Fibroblast of the conjunctiva (primary cell): ENCODE measurements at places on chromosomes 5 and 9.

- DNase-seq = no peak
Observed at GRCh38 chr5:148829248-148829594, 2.8 kb downstream of the ADRB2 start.

- DNase-seq = no peak
Observed at GRCh38 chr9:69584759-69585158, 87.4 kb downstream of the APBA1 start.

DNA sequence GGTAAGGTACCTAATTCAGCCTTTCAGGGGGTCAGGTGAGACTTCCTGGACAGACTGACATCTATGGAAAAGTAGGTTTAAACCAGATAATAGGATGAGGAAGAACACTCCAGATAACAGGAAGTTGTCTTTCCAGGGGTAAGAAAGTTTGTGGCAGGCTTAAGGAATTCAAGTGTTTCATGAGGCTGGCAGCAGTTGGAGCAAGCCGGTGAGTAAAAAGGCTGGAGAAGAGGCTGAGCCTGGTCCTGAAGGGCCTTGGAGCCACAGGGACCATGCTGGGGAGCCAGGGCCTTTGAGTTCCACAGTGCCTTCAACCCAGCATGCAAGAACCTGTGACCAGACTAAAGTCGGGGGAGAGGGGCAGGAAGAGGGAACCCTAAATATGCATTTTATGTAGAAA lies 353.4 kb downstream of the SPOCK1 start:
- no peak for DNase-seq

DNA sequence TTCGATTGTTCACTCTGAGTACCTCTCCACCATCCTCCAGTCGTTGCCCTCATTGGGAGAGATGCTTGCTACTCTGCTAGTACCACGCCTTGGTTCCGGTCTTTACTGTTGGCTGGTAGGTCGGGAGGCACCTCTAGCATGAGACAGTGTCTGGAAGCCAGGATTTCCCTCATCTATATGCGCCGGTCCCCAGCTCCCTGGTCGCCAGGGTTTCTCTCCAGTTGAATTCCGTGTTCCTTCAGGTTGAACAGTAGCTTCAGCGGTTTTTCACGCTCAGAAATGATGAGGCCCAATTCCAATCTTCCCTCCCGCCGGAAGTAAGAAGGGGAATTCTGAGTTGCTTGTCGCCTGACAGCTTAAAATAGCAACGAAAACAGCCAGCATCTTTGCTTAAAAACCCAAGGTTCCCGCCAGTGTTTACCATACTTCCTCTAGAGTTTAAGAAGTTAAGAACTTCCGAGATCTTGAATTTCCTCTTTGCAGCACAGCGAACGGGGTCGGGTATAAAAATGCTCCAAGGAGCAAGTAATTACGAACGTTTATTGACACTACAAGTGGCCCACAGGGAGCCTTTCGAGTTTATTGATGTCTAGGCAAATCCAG lies 1.3 kb upstream of the ST8SIA4 start:
- DNase-seq = no peak

- DNase-seq = no peak
Observed at GRCh38 chr5:57595523-57595991, 112.9 kb upstream of the ACTBL2 start.

GRCh38 chr9:21473236-21473635 lies 8.9 kb downstream of the IFNE start:
- DNase-seq = no peak

- DNase-seq = no peak
Observed at GRCh38 chr9:130791303-130791894, 43.7 kb upstream of the ABL1 start.

DNA sequence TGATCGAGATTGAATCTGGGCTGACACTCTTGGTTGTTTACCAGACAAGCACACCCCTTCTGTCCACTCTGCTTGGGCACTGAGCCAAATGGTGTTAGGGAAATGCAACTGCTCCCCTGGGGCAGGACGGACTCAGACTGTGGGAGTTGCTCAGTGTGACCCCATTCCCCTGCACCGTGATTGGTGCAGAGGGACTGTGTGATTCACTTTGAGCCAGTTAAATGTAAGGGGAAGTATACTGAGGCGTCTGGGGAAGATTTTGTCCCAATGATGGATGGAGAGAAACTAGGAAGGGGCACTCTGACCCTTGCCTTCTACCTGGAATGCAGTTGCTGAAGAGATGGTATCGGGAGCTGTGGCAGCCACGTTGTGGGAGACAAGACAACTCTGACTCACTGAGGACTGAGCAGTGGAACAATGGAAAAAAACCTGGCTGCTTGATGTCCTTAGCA lies 196.0 kb upstream of the ANKRD55 start:
- no peak for DNase-seq

GRCh38 chr9:91378695-91379127 lies 17.0 kb upstream of the AUH start:
- peak; percentile 26 for DNase-seq

DNA sequence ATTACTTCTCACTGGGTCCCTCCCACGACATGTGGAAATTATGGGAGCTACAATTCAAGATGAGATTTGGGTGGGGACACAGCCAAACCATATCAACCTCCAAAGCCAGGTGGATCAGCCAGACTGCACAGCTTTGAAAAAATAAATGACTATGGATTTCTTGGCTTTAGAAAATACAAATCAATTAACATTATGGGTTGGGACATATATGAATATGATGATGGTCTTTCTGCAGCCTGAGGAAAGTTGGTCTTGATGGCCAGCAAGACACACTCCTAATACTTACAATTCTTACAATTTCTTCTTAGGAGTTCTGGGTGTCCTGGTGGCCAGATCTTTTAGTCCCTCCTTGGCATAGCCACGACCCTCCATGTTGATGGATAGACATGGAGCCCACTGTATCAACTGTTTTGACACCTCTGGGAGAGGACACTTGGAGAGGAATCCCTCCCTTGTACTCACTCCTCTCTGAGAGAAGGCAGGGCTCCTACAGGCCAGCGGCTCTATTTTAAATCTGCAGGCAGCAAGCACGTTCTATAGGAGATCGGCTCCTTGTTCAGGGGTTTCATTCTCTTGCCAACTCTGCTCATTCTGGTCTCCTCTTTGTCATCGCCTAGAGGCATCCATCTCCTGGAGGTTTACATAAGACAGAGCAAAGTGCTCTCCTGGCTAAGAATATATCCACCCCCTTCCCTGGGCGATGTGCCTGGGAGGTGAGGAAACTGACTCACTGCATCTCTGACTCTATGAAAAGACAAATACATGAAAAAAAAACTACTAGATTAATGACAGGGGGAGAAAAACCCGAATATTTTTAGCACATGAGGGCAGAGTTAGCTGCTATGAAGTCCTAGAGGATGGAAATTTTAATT lies 145.9 kb downstream of the CARTPT start:
- DNase-seq = no peak

GRCh38 chr9:35563791-35564197 lies 41.3 kb upstream of the TESK1 start:
- no peak for DNase-seq

DNA sequence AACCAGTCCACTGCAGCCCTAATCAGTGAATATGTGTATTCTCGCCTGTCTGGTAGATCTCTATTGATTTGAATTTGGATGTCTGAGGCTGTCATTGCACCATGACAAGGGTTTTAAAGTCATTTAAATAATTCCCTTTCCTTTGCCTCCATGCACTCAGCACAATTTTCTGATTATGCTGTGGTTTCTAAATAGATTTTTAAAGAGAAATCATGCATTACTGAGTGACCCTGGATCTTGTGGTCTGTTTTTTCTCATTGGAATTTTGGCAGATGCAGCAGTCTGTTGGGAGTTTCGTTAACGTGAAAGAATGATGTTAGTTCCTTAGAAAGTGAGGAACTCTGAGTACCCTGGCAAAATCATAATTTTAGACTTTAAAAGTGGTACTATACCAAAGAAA lies 396.0 kb downstream of the LRRC70 start:
- DNase-seq = no peak

DNA sequence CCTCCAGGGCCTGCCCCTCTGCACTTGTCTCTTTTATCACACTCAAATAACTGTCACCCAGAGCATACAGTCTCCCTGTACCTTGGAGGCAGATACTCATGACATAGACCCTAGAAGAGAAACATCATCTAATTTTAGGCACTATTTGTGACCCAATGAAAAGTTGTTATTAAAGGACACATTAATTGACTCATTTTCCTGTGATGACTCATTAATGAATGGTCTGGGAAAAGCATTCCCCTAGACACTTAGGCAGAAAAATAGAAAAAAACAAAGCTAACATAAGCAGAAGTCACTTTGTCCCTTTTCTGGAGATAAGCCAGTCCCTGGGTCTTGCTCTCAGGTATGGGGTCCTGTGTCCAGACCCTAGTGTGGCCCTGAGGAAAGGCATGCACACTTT lies 15.0 kb downstream of the TRPC7 start:
- no peak for DNase-seq

GRCh38 chr5:95591490-95591901 lies 28.4 kb upstream of the GPR150 start:
- peak; percentile 14 for DNase-seq
